ENCODE measurements at places on chromosomes 1 and 21.

DNA sequence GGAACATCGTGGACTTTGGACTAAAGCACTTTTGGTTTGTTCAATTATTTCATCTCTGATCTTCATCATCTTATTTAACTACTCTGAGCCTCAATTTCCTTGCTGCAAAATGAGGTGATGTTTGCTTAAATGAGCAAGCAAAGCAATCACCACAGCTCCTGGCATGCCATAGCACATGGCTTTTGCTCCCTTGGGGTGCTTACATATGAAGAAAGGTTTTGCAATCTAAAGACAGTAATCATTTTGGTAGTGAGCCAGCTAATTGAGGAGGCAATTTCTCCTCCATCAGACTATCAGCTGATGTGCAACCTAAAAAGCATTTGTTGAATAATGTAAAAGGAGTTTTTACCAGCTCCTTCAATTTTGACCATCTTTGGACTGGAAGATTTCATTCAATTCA is 68.8 kb upstream of the KCNJ15 start:
- no peak for DNase-seq

DNA sequence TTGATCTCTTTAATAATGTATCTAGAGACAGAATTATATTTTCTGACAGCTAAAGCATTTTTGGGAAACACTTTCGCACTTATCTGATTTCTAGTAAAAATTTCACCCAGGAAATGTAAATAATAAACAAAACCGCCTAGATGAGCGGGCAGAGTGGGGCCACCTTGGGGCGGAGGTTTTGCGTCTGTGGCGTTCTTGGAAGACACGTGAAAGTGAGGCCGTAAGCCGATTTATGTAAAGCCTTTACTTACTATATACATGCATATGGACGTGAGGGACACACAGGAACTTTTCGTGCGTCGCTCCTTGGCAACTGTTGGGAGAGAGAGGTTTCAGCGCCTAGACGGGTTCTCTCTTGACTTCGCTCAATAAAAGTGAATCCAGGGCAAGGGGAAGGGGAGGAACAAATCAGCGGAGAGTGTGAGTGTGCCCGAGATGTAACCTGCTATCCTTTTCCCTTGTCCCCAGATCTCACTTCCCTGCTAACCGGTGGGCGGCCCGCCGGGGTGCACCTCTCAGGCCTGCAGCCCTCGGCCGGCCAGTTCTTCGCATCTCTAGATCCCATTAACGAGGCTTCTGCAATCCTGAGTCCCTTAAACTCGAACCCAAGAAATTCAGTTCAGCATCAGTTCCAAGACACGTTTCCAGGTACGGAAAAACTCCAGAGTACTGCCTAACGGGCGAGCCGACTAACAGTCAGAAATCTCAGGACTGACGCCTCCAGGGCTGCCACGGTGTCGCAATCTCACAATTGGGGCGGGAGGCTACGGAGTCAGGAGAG is 1.7 kb downstream of the HLX start:
- DNase-seq = no peak

- no peak for DNase-seq
Observed at GRCh38 chr1:66035616-66036245, 243.0 kb downstream of the PDE4B start.

- DNase-seq = no peak
Observed at GRCh38 chr1:94382201-94382600, 36.0 kb upstream of the ABCD3 start.

GRCh38 chr1:3703786-3704371 is 48.4 kb upstream of the CCDC27 start:
- no peak for DNase-seq

DNA sequence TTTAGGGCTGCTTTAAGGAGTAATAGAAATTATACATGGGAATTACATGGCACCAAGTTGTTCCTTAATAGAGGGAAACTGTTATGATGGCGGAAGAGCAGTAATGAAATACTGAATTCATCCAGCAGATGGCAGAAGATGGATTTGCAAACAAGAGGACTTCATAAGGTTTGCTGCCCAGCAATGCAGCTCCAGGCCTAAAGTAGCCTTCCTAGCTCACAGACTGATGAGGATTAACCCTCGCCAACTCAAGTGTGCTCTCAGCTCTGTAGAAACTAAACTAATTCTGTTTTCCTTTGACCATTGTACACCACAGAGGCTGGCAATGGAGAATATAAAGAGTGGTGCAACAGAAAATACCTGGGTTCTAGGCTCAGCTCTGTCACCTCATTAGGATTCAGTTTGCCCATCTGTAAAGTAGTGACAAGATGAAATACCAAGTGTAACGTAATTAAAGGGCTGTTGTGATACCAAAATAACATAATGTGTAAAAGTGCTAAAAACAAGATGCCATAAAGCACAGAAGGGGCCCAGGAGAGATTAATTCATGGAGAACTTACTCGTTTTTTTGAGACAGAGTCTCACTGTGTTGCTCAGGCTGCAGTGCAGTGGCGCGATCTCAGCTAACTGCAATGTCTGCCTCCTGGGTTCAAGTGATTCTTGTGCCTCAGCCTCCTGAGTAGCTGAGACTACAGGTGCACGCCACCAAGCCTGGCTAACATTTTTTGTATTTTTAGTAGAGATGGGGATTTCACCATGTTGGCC is 102.4 kb upstream of the SERBP1 start:
- no peak for DNase-seq

DNA sequence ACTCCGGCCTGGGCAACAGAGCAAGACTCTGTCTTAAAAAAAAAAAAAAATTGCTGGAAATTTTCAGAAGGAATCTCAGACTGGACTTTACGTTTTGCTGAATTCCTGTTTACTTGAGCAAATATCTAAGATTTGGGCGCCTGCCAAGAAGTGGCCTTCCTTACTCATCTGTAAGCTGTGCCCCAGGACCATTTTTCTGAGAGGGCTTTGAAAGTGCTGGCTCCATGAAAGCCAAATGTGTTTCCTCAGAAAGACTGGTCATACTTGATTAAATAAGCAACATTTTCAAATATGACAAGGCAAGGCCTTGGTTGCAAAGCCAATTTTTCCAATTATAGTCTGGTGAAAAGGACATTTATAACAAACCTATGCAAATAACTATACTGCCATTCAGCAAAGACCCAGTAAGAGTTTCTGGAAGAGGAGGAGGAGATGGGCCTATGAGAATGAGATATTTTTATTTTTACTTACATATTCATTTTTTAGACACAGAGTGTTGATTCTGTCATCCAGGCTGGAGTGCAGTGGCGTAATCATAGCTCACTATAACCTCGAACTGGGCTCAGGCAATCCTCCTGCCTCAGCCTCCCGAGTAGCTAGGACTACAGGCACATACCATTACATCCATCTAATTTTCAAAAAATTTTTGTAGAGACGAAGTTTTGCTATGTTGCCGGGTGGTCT is 56.3 kb upstream of the HTR1D start:
- no peak for DNase-seq

- DNase-seq = no peak
Observed at GRCh38 chr1:212518188-212519054, 85.7 kb downstream of the NENF start.

DNA sequence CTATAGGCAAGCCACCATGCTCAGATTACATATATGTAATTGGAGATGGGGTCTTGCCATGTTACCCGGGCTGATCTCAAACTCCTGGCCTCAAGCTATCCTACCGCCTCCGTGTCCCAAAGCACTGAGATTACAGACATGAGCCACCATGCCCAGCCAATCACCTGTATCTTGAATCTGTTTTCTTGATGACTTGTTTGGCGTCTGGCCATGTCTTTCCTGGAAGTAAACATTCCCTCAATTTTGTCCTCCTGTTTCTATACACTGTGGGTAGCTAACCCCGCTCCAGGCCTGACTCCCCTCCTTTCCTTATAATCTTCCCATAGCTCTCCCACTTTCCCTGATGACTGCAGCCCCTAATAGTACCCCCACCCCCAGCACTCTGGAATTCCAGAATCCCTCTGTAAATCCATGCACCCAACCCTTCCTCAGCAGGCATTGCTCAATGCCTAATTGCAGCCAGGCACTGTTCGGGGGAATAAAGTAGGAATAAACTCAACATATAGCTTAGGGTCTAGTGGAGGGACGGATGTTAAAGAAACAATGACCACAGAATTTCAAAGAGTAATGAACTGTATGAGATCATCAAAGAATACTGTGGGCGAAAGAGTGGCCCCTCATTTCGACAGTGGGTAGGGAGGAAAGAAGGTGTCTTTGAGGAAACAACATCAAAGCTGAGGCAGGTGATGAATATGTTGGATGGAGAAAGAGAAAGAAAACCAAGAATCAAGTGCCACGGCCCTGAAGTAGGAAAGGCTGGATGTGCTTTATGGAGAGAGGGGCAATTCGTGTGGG is 161.5 kb downstream of the ADSS2 start:
- no peak for DNase-seq

GRCh38 chr1:25971811-25972180 is 26.1 kb downstream of the PAFAH2 start:
- DNase-seq = no peak

DNA sequence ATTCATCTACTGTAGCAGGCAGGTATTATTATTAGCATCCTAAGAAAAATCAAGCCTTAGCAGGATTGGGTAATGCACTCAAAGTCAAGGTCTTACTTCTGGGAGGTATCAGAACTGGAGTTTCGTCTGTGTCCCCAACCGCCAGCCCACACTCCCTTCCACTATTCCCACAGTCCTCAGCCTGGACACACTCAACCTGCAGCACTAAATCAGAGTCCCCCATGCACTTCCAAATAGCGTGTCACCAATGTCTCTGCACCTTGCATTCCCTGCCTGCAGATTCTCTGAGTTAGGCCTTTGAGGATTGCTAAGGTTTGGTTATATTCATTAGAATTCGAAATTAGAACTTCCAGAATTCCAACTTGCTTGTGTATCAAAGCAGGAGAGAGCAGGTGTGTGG is 3.9 kb downstream of the LYPD8 start:
- DNase-seq = no peak

GRCh38 chr21:45074048-45074817 is at the start of gene ADARB1:
ADARB1 (plus strand) TSS chr21:45074580; CDS start chr21:45171657, 97,077 bp downstream.
- DNase-seq = peak; percentile 38

DNA sequence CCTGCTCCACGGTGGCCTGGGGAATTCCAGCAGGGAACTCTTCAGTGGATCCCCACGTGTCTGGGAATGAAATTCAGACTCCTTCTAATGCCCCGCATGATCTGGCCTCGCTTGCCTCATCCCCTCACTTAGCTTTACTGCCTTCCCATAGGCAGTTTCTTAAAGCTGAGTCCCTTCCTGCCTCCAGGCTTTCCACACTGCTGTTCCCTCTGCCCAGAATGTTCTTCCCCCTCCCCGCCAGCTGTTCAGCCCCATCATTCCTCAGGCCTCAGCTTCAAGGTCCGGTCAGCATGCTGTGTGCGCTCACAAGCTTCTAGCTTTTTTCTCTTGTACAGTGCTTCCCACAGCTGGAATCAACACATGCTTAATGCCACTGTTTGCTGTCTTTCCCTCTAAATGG is 54.9 kb upstream of the WASF2 start:
- DNase-seq = no peak

DNA sequence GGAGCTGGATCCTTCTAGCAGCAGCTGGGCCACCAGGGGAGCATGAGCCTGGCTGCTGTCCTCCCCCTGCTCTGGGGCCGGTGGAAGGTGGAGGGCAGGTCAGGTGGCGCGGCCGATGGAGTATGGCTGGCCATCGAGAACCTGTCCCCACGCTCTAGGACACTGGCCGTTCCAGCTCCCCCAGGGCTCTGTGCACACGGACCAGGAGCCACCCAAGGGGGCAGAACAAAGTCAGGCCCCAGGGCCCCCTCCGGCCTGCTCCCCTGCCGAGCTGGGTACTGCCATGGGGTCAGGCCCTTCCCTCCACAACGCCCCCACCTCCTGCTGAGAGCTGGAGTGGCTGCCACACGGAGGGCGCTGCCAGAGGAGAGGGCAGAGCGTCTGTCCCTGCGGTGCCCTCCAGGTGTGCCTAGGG is 4.5 kb upstream of the PLCH2 start:
- DNase-seq = no peak

DNA sequence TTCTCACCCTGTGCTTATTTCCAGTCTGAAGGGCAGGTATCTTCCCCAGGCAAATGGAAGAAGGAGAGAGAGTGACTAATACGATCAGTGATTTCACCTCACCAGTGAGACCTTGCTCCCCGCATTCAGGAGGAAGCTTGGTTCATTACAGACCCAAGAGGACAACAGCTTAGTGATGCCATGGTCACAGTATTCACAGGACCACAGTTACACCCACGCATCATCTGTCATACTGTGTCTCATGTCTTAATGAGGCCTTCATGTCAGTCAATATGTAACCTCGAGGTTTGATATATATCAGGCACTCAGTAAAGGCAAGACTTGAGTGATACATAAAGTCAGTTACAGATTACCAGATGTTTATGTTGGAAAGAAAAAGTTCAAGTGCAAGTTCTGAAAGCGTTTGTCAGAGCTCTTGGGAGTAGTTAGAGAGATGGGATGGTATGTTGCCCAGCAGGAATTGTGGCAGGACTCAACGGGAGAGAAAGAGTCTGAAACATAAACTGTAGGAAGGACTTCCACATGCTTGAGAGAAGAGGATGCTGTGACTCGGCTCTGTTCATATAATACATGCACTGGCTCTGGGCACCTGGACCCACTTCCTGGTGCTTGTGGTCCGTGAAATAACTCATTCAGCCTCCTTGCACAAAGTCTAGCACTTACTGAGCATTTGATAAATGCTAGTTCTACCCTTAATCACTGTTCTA is 33.3 kb downstream of the GNPAT start:
- no peak for DNase-seq

DNA sequence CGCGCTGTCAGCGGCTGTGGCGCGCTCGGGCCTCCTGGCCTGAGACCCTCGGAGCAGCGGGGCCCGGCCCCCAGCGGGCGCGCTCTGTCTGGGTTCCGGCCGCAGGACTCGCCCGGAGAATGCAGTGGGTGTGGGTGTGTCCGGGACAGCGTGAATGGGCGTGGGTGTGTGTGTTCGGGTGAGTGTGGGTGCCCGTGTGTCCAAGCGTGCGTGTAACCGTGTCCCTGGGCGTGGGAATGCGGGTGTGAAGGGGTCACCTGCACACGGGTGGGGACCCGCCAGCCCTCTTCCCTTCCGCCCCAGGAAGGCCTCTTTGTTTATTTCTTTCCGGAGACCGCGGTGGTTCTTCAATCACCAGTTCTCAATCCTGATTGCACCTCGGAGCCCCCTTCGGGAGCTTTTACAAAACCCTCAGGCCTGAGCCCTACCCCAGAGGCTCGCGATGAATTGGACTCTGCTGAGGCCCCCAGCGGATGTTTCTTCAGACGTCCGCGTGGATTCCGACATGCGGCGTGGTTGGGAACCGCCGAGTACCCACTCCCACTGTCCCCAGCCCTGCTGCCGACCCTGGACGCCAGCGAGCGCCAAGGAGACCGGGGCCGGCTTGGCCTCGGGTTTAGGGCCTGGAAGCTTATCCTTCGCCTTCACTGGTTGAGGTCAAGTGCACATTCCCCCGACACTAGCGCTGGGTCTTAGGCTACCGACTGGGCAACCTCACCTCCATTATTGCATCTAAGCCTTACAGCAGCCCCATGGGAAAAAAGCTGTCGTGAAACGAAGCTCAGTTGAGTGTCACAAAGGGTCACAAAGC is 19.3 kb downstream of the SERTAD4 start:
- DNase-seq = no peak

DNA sequence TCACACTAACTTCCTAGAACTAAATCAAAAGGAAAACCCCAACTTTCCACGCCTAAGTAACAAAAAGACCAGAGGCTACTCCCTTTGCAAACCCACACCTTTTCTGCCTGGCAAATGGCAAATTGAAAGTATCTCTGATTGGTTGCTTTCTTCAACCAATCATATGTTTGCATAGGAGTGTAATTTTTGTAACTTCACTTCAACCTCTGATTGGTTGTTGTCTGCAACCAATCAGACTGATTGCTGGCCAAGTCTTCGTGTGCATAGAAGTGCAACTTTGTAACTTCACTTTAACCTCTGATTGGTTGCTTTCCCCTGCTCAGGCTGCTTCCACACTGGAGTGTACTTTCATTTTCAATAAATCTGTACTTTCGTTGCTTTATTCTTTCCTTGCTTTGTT is 36.9 kb upstream of the PADI2 start:
- DNase-seq = no peak

Data from anterior cingulate cortex (tissue), 58 donors.